ENCODE measurements at places on chromosomes 16 and 17. TPM values are rescaled to one million over a fixed set of nuclear protein-coding genes. Genes with fewer than 3 reads are reported as not detected.

Gene SLC2A4
- 19.6 TPM for total RNA-seq

Gene AATK
- total RNA-seq: 3.2 TPM

Gene FAM171A2
- total RNA-seq: 24.0 TPM

Gene SEZ6L2
- 17.3 TPM for total RNA-seq

Gene SSTR5
- total RNA-seq: 0.82 TPM

Gene MPP2
- 4.6 TPM for total RNA-seq

Gene CCL16
- total RNA-seq: not detected

Gene DNASE1L2
- total RNA-seq: 1.3 TPM

Gene SHCBP1
- total RNA-seq: 6.0 TPM

Gene CDK3
- 7.3 TPM for total RNA-seq

Gene ABCA6
- total RNA-seq: 13.4 TPM

Gene GLYR1
- 67.5 TPM for total RNA-seq

Gene PARD6A
- 3.9 TPM for total RNA-seq

Gene CLEC10A
- 4.8 TPM for total RNA-seq

Gene CDRT15L2
- not detected for total RNA-seq

Gene NOTUM
- 2.6 TPM for total RNA-seq

Gene SLC12A3
- total RNA-seq: 58.9 TPM

Gene CSH1
- not detected for total RNA-seq

Data from metanephros (tissue), 2 donors.